Lower leg skin (tissue), 4 donors: ENCODE measurements at places on chromosomes 7 and 10.

- DNase-seq = no peak
Measured at GRCh38 chr7:124056234-124056633, 23.4 kb upstream of the TMEM229A start.

GRCh38 chr7:80137410-80137809 is 2.8 kb downstream of the GNAI1 start:
- no peak for DNase-seq

DNA sequence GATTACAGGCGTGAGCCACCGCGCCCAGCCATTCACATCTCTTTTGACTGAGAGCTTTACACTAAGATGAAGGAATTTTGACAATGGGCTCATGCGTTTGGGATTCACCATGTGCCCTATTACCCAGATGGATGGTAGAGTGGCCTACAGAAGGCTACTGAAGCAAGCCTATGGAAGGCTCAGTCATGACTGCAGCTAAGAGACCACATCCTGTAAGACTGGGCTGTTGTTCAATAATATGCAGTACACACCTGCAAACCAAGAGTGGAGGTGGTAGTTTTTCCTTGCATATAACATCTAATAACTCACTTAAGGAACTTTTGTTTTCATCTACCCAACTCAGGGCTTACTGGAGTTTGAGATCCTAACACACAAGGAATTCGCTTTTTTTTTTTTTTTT is 6.1 kb upstream of the WIPI2 start:
- DNase-seq = no peak

DNA sequence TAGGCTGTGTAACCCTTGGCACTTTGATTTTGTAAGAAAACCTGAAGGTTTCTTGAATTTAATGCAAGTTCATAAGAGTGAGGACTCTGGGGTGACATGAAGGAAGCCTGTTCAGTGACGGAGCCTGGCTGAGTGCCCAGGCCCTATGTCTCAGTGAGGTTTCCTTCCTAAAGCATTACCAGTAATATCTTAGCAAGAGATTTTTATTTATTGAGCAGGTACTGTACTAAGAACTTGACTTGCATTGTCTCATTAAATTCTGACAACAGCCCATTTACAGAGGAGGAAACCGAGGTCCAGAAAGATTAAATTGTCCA is 197.2 kb downstream of the HECW1 start:
- DNase-seq = no peak
